ENCODE measurements at places on chromosomes 4 and X. TPM values are rescaled to one million over a fixed set of nuclear protein-coding genes. Genes with fewer than 3 reads are reported as not detected.

The AFM gene
- polyA plus RNA-seq: not detected

The MAD2L1 gene
- polyA plus RNA-seq: 6.8 TPM

The SPANXA2 gene
- not detected for polyA plus RNA-seq

The CFAP47 gene
- polyA plus RNA-seq: not detected
